B cell (primary cell): ENCODE measurements at places on chromosomes 4 and X. TPM values are rescaled to one million over a fixed set of nuclear protein-coding genes. Genes with fewer than 3 reads are reported as not detected.

DNA sequence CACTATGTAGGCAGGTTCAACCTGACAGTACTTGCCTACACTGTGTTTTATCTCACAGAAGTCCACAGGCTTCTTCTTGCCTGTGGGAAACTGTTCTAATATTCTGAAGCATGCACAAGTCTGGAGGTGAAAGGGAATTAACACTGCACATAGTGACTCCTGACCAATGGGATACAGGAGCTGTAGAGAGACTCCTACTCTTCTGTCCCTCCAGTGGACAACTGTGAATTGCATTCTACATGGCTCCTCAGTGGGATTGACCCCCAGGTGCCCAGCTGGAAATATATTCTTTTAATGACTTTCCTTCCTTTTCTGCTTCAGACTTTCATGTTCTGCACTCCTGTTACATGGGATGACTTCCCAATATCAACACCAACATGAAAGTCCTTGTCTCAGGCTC, 8.2 kb upstream of the YIPF6 start:
- no peak overlapping the region for H3K27ac ChIP-seq
- no peaks in the 10 kb centered on the region for H3K36me3 ChIP-seq
- no peaks in the 10 kb centered on the region for H3K4me1 ChIP-seq
- no peak for DNase-seq
- H3K4me3 ChIP-seq, result no peak overlapping the region
- H3K27me3 ChIP-seq, result no peaks in the 10 kb centered on the region

DNA sequence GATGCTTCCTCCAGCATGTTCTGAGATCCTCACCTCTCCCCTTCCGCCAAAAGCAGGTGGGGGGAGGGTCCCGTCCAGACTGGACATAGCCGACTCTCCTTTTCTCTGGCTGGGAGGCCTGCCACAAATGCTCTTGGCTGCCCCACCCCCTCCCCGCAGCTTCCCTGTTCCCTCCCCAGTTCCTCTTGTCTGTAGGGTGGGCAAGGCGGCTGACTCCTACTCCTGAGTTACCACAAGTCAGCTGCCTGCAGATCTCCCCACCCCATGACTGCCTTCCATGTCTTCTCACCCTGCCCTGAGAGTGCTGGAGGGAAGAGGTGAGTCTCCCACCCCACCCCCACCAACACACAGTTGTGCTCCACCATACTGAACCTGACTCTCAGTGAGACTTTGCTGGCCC, 2.9 kb downstream of the ATP6AP1 start:
- H3K4me3 ChIP-seq, result no peak overlapping the region
- H3K36me3 ChIP-seq, result no peaks in the 10 kb centered on the region
- H3K4me1 ChIP-seq, result peaks cover 9% of the 10 kb centered on the region
- no peak overlapping the region for H3K27ac ChIP-seq

- H3K27me3 ChIP-seq, result no peaks in the 10 kb centered on the region
- H3K4me1 ChIP-seq, result no peaks in the 10 kb centered on the region
- H3K27ac ChIP-seq, result no peak overlapping the region
- no peak for DNase-seq
- H3K4me3 ChIP-seq, result no peak overlapping the region
These were observed 85.4 kb downstream of the PHKA2 start for GRCh38 chrX:18898492-18898891.

- H3K36me3 ChIP-seq, result no peaks in the 10 kb centered on the region
- no peaks in the 10 kb centered on the region for H3K27me3 ChIP-seq
- H3K4me1 ChIP-seq, result no peaks in the 10 kb centered on the region
- H3K4me3 ChIP-seq, result no peak overlapping the region
These were observed 487.4 kb downstream of the INPP4B start for GRCh38 chr4:142358656-142359055.

HSFX2 gene
- 1.9 TPM in 1 of 2 replicates, not detected in the other for total RNA-seq

ETDA gene
- total RNA-seq, result not detected in 2 replicates

DNA sequence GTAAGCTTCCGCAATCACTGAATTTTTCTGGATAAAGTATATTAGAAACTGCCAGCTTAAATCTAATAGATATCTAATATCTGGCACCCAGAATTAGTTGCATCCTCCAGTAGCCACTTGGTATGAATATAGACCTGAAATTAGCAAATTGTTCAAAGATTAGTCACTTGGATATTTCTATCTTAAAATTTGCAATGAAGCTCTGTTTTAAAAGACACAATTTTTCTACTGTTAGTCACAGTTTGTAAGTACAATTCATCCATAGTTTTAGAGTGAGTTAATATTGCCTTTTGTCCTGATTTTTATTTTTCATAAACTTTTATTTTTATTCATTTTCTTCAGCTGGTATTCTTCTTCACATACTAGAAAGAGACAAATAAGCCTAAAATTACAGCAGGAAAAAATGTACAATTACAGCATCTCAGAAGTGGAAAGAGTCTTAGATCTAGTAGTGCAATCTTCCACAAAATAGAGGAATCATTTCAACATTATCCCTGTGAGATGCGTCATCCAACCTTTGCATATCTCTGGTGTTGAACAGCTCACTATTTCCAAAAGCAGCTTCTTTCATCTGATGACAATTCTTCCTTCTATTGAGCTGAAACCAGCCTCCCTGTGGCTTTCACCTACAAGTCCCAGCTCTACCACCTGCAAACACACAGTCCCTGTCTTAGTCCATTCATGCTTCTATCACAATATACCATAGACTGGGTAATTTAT, 190.0 kb upstream of the AR start:
- no peaks in the 10 kb centered on the region for H3K27me3 ChIP-seq
- H3K36me3 ChIP-seq, result no peaks in the 10 kb centered on the region
- no peaks in the 10 kb centered on the region for H3K4me1 ChIP-seq
- H3K27ac ChIP-seq, result no peak overlapping the region

GRCh38 chr4:184734758-184735157, 862 bp upstream of the CENPU start:
- H3K27ac ChIP-seq, result no peak overlapping the region
- peaks cover 12% of the 10 kb centered on the region for H3K4me1 ChIP-seq
- H3K36me3 ChIP-seq, result no peaks in the 10 kb centered on the region
- peak overlapping the region; percentile 75 for H3K4me3 ChIP-seq
- H3K27me3 ChIP-seq, result no peaks in the 10 kb centered on the region
- DNase-seq, result no peak

KLB gene
- total RNA-seq, result 0.10 TPM in 1 of 2 replicates, not detected in the other

DNA sequence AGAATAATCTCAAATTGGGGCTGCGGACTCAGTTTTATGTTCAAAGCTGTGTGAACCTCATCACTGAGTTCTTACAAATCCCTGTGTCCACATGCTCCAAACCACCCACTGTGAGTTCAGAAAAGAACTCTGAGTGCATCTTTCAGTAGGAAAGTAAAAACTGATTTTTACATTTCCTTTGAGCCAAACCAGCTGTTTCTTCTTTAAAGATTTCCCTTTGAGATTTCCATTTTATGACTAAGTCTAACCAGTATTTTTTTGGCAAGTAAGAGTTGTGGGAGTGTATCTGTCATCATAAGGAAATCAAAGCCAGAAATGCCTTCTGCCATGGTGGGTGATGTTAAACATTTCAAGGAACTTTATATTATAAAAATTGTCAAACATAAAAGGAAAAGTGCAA, 100.0 kb downstream of the TET2 start:
- no peaks in the 10 kb centered on the region for H3K4me1 ChIP-seq
- no peaks in the 10 kb centered on the region for H3K27me3 ChIP-seq
- peaks cover 2% of the 10 kb centered on the region for H3K36me3 ChIP-seq
- no peak for DNase-seq
- no peak overlapping the region for H3K27ac ChIP-seq
- no peak overlapping the region for H3K4me3 ChIP-seq

DNA sequence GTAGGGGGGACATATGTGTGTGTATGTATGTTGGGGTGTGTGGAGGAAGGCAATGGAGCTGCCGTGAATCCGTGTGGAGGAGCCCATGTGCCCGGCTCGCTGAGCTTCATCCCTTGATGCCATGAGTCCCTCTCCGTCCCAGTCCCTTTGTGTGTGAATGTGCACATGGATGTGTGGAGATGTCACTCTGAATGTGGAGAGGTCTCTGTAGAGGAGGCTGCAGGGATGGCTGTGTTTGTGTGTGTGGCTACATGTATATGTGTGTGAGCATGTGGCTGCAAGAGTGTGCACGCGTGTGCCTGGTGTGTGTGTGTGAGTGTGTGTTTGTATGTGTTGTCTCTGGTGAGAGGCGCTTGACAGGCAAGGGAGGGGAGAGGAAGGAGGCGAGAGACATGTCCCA, 1.3 kb downstream of the DLG3 start:
- DNase-seq, result no peak
- H3K4me1 ChIP-seq, result peaks cover 4% of the 10 kb centered on the region
- H3K4me3 ChIP-seq, result no peak overlapping the region
- H3K27ac ChIP-seq, result no peak overlapping the region

MRPL1 gene
- 22.7 and 23.3 TPM in 2 replicates for total RNA-seq

- H3K36me3 ChIP-seq, result no peaks in the 10 kb centered on the region
- no peaks in the 10 kb centered on the region for H3K27me3 ChIP-seq
- DNase-seq, result no peak
- H3K27ac ChIP-seq, result no peak overlapping the region
- H3K4me3 ChIP-seq, result no peak overlapping the region
- H3K4me1 ChIP-seq, result peaks cover 36% of the 10 kb centered on the region
These were observed 1.6 kb upstream of the SH3TC1 start for GRCh38 chr4:8197521-8197920.

- H3K4me1 ChIP-seq, result peaks cover 3% of the 10 kb centered on the region
- peaks cover 9% of the 10 kb centered on the region for H3K27me3 ChIP-seq
- no peak overlapping the region for H3K27ac ChIP-seq
- H3K36me3 ChIP-seq, result no peaks in the 10 kb centered on the region
- no peak overlapping the region for H3K4me3 ChIP-seq
These were observed 17.0 kb downstream of the GPAT3 start for GRCh38 chr4:83552924-83553323.

GRCh38 chr4:60365176-60365575, 835.0 kb upstream of the ADGRL3 start:
- no peaks in the 10 kb centered on the region for H3K36me3 ChIP-seq
- no peaks in the 10 kb centered on the region for H3K27me3 ChIP-seq
- no peak overlapping the region for H3K27ac ChIP-seq
- H3K4me1 ChIP-seq, result no peaks in the 10 kb centered on the region

GRCh38 chrX:17836830-17837229, 24.3 kb downstream of the RAI2 start:
- H3K4me1 ChIP-seq, result no peaks in the 10 kb centered on the region
- DNase-seq, result no peak
- H3K4me3 ChIP-seq, result no peak overlapping the region
- H3K27ac ChIP-seq, result no peak overlapping the region
- no peaks in the 10 kb centered on the region for H3K27me3 ChIP-seq
- no peaks in the 10 kb centered on the region for H3K36me3 ChIP-seq
